ENCODE measurements at places on chromosomes 4 and X. TPM values are rescaled to one million over a fixed set of nuclear protein-coding genes. Genes with fewer than 3 reads are reported as not detected.

Gene DSPP
- not detected for total RNA-seq

Gene RPGR
- 9.2 TPM for total RNA-seq

Gene CT45A5
- not detected for total RNA-seq

Gene ATP2B3
- not detected for total RNA-seq

Gene RHOXF2
- 0.16 TPM for total RNA-seq

Gene PTPN13
- 0.92 TPM for total RNA-seq

Gene MSANTD1
- total RNA-seq = 0.66 TPM

Gene PDCL2
- not detected for total RNA-seq

Gene PRDX4
- total RNA-seq = 118 TPM

Gene HERC3
- total RNA-seq = 11.4 TPM

Gene SMIM31
- total RNA-seq = not detected

Gene MAGEC3
- not detected for total RNA-seq

Gene GPRASP1
- total RNA-seq = 2.5 TPM

Gene SHROOM3
- 0.08 TPM for total RNA-seq

Gene HUWE1
- 540 TPM for total RNA-seq

Gene CSTF2
- 84.1 TPM for total RNA-seq

Gene VEGFD
- total RNA-seq = not detected

Gene MAPK10
- 0.27 TPM for total RNA-seq

Gene TEC
- 0.82 TPM for total RNA-seq

Gene DGKQ
- total RNA-seq = 21.5 TPM

Gene HSFX4
- total RNA-seq = not detected

Gene BST1
- 0.41 TPM for total RNA-seq

Gene CLGN
- not detected for total RNA-seq

Gene UGT8
- total RNA-seq = 0.30 TPM

Gene UCP1
- not detected for total RNA-seq

Gene ASB12
- total RNA-seq = not detected

Gene RS1
- total RNA-seq = not detected

Gene ZNF185
- 0.61 TPM for total RNA-seq

Gene SNCA
- total RNA-seq = 0.37 TPM

Measured in activated T-cell treated with anti-CD3 and anti-CD28 coated beads, Interleukin-2, amount 50 U/mL, for 4 hours (primary cell).